ENCODE measurements at places on chromosomes 4 and X.
A peak's percentile ranks its signal among the peaks of the same experiment; 100 is the strongest.

DNA sequence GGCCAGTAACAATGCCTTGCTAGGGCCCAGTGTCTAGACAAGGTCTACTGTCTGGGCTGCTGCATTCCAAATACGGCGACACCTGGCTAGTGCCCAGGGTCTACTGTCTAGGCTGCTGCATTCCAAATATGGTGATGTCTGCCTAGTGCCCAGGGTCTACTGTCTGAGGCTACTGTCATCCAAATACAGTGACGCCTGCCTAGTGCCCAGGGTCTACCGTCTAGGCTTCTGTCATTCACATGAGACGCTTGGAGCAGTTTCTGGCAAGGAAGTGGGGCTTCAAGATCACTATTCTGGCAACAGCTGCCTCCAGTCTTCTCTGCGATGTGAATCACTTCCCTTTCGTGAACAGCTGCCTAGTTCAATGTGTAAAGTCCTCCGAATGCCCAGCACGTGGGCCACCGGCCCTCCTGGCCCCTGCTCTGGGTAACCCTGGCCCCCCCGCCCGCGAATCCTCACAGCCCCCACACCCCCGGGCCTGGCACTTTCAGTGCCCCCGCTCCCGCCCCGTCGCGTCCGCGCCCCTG is 12.7 kb downstream of the ACOX3 start:
- DNase-seq, result peak; percentile 77

GRCh38 chr4:53778155-53778554 is 186.9 kb upstream of the LNX1 start:
- DNase-seq, result no peak

GRCh38 chr4:176102414-176103063 is 36.9 kb downstream of the WDR17 start:
- DNase-seq, result no peak

DNA sequence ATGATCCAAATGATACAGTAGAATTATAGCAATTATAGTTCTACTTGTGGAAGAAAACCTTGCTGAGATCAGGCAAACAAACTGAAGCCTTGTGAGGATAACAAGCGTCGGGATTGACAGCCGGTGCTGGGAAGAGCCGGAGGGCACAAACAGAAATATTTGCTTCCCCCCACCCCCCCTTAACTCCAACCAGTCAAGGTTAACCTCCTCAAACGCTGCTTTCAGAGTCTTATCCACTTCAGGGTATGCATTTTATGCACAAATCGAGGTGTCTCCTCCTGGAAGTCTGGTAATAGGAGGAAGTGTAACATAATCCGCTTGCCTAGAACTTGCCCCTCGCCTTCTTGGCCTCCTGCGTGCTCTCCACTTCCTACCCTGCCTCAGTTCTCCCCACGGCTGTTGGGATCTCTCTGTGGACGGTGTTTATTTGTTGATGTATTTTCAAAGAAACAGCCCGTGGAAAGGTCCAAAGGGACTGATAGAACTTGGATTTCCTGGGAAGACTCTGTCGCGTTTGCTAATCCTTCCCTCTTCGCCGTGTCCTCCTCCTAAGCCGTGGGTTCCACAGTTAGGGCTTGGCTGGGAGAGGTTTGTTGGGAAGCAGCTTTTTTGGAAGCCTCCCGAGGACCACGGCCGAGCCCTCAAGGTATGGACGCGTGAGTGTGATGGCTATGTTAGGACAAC is 4.1 kb upstream of the ARX start:
- no peak for DNase-seq

DNA sequence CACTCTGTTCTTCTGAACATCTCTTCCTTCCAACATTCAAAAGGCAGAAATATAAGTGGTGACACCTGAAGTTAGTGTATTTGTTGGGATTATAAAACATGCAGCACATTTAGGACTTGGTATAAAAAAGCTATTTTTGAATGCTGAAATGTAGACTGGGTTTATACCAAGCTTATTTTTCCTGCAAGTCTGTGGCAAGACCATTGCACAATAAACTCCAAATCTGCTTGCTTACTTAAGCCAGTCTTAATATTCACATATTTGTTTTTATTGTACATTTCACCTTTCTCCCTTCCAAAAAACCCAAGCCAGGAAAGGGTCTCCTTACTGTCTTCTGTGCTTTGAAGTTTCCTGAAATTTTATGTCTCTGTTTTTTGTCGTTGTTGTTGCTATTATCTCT is 63.7 kb downstream of the FHIP1A start:
- DNase-seq, result no peak

- no peak for DNase-seq
These were observed 12.9 kb downstream of the CCDC22 start for GRCh38 chrX:49247916-49248811.

- DNase-seq, result no peak
These were observed 559 bp downstream of the TRPC5 start for GRCh38 chrX:112081781-112082652.

DNA sequence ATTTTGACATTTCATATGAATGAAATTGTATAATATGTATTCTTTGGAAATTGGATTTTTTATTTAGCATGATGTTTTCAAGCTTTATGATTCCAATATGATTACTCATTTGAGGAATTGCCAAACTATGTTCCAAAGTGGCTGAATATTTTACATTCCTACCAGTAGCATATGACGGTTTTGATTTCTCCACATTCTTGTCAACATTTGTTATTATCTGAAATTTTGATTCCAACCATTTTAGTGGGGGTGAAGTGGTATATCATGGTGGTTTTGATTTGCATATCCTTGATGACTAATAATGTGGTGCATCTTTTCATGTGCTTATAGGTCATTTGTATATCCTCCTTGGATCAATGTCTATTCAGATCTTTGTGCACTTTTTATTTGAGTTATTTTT is 2.6 kb upstream of the BEX1 start:
- no peak for DNase-seq

GRCh38 chr4:31124008-31124585 is 403.9 kb downstream of the PCDH7 start:
- no peak for DNase-seq

- DNase-seq, result peak; percentile 78
These were observed 78.7 kb upstream of the MSX1 start for GRCh38 chr4:4780729-4781244.
